Lung (tissue), 17 donors: ENCODE measurements at places on chromosomes 4 and X.

DNA sequence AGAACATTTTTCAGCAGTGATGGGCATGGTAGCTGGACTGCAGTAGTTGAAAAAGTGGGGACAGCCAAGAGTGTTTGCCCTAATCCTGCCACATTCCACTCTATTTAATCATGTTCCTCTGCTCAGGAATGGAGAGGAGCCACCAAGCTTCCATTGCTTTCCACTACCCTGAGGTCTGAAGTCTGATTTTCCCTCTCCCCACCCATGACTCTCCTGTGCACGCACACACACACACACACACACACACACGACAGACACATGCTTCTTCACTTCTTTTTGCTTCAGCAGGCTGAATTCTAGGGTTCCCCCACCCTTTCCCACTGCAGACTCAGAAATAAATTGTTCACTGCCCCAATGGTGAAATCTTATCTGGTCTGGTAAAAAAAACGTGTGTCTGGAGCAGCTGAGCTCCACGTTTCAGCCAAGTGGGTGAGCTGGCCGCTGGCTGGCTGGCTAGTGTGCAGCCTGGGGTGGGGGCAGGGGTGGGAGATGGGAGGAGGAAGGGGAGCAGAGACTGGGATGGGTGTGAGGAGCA lies 142.7 kb upstream of the NALF2 start:
- DNase-seq = peak; percentile 81

- no peak for DNase-seq
Measured at GRCh38 chrX:586351-586750, 44.2 kb upstream of the SHOX start.

DNA sequence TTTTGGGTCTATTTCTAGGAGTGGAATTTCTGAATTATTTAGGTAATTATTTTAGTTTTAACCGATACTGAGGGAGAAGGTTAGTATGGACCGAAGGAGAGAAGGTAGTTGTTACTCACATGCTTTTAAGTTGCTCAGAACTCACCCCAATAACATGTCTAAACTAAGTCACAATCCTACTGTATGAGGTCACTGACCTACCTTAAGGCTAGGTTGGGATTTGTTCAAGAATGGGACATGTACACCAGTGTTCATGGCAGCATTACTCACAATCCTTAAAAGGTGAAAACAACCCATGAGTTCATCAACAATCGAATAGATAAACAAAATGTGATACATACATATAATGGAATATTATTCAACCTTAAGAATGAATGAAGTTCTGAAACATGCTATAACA lies 90.5 kb downstream of the MSN start:
- no peak for DNase-seq

DNA sequence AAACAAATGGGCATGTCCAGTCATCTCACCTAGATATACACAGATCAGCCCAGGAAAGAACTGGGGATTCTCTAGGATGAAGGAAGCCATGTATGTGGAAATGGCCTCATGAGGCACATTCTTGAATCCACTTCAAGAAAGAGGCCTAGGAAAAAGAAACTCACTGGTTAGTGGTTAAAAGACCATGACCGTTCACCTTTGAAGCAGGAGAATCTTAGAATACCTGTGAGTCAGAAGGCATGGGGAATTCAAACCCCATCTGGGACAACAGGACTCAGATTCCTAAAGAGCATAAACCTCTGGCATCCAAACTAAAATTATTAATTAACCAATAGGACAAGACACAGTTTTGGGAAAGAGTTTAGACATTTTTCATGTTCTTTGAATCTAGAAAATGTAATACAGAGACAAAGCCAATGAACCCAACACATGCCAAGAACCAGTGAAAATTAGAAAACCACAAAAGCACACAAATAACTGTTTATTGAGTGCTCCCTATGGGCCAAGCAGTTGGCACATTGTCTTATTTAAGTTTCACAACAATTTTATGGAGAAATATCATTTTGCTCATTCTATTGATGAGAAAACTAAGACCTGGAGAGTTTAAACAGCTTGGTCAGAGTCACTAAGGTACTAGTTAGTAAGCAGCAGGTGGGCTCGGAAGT lies 97.5 kb downstream of the NPNT start:
- no peak for DNase-seq

- no peak for DNase-seq
Measured at GRCh38 chrX:119617517-119618164, 11.4 kb upstream of the NKRF start.

DNA sequence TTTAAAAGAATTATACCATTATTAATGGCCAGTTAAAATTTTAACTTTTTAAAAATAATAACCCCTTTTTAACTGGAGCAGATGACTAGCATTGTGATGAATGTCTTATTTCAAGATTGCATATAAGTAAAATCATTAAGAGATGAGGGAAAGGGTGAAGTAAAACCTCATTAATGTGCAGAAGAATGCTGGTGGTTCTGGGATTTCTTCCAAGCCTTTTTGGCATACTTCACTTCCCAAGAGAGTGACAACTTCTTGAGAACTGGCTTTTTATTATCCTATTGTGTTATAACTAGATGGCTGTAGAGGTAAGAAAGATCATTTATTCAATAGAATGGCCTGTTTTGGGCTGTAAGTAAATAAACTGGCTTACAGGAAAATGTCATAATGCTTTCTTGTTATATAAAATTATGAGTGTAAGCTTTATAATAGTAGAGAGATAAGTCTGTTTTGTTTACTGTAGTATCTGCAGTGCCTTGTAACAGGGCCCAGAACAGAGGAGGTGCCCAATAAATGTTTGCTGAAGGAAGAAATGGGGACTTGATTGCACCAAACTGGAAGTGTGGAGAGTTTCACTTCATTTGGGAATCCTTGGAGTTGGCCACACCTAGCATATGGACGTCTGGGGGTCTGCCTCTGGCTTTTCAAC lies 242.9 kb upstream of the PITX2 start:
- peak; percentile 79 for DNase-seq

- peak; percentile 17 for DNase-seq
Measured at GRCh38 chr4:89371614-89372013, 64.0 kb upstream of the GPRIN3 start.

- DNase-seq = no peak
Measured at GRCh38 chr4:154686838-154687237, 57.0 kb upstream of the LRAT start.

GRCh38 chrX:136549226-136549625 lies 17.2 kb downstream of the VGLL1 start:
- no peak for DNase-seq

DNA sequence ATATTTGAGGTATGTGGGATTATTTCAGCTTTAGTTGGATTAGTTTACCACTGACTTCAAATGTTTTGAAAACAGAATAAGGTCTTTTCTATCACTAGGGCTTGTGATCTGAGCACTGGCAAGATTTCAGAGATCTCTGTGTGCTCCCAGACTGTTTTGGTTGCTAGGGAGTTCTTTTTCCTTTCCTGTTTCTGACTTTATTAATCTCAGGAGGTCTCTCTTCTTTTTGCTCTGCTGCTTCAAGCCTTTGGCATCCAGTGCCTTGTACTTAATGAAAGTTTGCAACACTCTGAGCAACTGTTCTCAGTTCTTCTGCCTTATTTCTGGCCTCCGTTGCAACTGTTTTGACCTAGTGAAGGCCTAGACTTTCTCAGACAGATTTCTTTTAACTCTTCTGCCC lies 32.1 kb upstream of the PAQR3 start:
- DNase-seq = peak; percentile 29

GRCh38 chrX:39443240-39443639 lies 642.0 kb downstream of the MID1IP1 start:
- DNase-seq = no peak

GRCh38 chr4:13797061-13797460 lies 169.5 kb upstream of the BOD1L1 start:
- DNase-seq = no peak

- DNase-seq = no peak
Measured at GRCh38 chr4:104073229-104073628, 353.4 kb upstream of the TACR3 start.

GRCh38 chrX:143757887-143758286 lies 37.3 kb upstream of the SPANXN2 start:
- DNase-seq = no peak

GRCh38 chr4:125986307-125986706 lies 671.6 kb downstream of the FAT4 start:
- DNase-seq = no peak

- no peak for DNase-seq
Measured at GRCh38 chrX:123835661-123836371, 24.0 kb upstream of the XIAP start.

GRCh38 chr4:7352486-7352885 lies 82.2 kb downstream of the PSAPL1 start:
- DNase-seq = no peak

DNA sequence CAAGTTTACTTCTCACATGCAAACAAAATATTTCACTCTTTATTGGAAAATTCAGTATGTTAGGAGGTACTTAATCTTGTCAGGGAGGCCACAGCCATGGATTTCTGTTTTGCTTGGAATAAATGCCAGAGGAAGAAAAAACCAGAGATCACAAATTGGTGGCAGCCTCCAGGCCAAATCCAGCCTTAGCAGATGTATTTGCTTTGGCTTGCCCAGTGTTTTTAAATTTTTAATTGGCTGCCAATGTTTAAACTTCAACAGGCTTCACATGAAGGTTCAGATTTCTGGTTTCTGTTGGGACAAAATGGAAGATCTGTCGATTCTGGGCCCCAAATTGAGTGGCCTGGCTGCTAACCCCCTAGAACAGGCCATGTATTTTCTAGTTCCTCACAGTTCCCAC lies 19.2 kb downstream of the YY2 start:
- no peak for DNase-seq

DNA sequence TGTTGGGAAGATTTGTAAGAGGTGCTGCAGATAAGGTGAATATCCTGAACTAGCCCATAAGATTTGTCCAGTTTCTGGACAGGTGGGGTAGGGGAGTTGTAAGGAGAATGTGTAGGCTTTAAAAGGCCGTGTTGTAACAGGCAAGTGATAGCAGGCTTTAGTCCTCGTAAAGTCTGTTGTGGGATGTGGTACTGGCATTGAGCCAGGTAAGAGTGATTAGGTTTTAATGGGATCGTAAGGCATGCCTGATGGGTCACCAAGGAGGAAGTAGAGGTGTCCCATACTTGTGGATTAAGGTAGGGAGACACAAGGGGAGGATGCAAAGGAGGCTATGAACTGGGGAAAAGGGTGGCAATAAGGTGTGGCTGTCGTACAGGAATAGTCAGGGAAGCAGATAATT lies 256.9 kb upstream of the DKK2 start:
- no peak for DNase-seq

- no peak for DNase-seq
Measured at GRCh38 chr4:159363361-159363760, 260.5 kb downstream of the RAPGEF2 start.

DNA sequence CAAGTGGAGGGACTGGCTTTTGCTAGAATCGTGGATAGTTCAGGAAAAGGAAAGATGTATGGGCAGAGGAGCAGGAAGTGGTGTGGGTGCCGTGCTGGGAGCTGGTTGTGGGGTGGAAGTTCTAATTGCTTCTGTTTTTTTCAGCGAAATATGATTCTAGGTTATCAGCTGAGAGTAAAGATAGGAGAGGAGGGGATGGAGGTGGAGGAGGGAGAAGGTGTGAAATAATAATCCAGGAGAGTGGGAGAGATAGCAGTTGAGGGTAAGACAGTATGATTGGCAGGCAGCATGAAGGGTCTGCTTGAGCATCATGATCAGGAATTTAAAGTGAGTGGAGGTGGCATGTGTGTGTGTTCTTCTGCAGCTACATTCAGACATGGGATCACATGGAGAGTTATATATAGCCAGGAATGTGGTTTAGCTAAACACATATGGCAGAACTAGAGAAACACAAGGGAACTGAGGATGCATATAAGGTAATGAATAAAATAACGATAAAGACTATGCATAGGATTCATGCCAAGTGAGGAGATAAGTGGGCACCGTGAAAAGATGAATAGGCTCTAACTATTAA lies 133.7 kb downstream of the ANK2 start:
- no peak for DNase-seq

DNA sequence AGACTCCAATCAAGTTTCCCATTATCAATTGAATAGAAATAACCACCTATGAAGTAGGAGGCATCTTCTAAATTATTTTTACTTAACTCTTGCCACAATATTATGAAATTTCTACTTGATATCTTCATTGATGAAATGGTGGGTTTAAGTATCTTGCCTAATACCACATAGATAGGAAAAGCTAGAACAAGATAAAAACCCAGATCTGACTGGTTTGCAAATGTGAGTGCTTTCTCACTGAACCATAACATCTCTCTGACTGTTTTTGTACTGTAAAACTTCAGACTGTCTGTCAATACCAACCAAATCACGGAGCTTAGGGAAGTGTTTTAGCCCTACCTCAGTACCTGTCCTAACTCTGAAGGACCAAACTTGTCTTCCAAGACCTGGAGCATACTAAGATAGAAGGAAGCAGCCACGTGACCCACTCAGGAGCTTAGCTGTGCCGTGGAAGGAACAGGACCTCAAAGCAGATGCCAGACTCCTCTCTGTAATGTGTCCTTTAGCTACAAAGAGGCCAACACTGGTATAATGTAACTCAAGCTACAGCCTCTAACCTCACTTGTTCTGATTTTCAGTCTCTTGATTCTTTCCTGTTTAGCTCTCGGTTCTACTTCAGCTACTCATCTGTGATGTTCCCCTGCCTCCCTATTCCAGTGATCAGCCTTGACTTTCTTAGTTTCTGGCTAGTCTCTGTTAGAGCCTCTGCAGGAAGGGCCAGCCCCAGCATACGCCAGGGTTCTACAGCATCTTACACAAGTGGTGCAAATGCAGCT lies 84.4 kb downstream of the LRP2BP start:
- DNase-seq = no peak

GRCh38 chr4:38582889-38583470 lies 81.0 kb upstream of the KLF3 start:
- no peak for DNase-seq

DNA sequence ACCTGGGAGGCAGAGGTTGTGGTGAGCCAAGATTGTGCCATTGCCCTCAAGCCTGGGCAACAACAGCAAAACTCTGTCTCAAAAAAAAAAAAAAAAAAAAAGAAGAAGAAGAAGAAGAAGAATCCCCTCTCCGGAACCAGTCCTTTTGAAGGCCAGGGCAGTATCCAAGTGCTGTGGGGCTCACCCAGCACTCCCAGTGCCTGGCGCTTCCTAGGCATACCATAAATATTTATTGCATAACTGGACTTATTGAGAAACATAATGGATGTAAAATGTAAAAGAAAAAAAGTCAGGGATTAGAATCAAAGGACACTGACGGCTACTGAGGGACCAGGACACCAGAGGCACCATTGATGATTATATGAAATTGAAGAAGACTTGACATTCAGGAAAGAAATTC lies 162.1 kb upstream of the KIT start:
- no peak for DNase-seq

- no peak for DNase-seq
Measured at GRCh38 chr4:185265942-185266341, 56.5 kb downstream of the SNX25 start.

- peak; percentile 59 for DNase-seq
Measured at GRCh38 chrX:35842674-35843073, 44.5 kb downstream of the MAGEB16 start.

- no peak for DNase-seq
Measured at GRCh38 chr4:40721730-40722171, 28.0 kb upstream of the NSUN7 start.

- DNase-seq = no peak
Measured at GRCh38 chr4:109298279-109299010, 4.0 kb downstream of the COL25A1 start.

GRCh38 chr4:181365671-181366070 lies 877.5 kb upstream of the TENM3 start:
- no peak for DNase-seq

GRCh38 chr4:3746701-3747580 lies 19.2 kb upstream of the ADRA2C start:
- no peak for DNase-seq

GRCh38 chr4:127521463-127521862 lies 111.3 kb upstream of the INTU start:
- DNase-seq = no peak
